ENCODE measurements at places on chromosomes 7 and 10. TPM values are rescaled to one million over a fixed set of nuclear protein-coding genes. Genes with fewer than 3 reads are reported as not detected.

DNA sequence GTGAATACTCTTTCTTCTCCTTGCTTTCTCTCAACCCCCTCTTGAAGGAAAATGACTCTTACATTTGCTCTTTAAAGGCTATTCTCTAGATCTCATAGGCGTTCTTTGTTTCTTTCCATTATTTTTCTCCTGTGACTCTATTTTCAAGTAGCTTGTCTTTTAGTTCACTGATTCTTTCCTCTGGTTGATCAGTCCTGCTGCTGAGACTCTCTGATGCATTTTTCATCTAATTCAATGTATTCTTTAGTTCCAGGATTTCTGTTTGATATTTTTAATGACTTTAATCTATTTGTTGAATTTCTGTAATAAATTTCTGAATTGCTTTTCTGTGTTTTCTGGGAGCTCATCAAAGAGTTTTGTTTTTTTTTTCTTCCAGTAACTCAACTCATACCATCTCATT lies 397.7 kb downstream of the CNTNAP2 start:
- no peak for DNase-seq

DNA sequence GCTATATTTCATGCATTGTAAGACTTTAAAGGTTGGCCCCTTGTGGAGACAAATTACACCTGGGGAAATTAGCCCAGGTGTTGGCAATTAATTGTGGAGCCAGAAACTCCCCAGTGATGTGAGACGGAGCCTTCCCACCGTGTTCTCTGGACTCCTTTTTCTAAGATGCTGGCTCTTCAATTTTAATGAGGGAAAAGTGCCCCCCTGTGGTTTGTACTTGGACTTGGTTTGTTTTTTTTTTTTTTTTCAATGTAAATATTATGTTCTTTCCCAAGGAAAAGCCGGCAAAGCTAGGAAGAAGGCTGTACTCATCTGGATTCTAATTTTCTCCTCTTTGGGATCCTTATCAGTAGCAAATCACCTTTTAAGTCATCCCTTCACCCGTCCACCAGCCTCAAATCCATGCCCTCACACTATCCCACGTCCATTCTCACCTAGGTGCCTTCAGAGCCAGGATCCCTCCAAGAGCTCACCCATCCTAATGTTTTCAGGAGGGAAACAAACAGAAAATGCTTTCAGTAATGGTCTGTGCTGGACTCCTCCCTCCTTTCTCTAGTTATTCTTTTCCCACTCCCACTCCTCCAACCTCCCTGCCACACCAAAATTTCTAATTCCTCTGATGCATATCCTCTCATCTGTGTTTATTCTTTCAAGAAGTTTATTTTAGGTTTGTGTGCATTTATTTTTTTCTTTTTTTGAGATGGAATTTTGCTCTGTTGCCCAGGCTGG lies 20.4 kb upstream of the ST8SIA6 start:
- no peak for DNase-seq

DNA sequence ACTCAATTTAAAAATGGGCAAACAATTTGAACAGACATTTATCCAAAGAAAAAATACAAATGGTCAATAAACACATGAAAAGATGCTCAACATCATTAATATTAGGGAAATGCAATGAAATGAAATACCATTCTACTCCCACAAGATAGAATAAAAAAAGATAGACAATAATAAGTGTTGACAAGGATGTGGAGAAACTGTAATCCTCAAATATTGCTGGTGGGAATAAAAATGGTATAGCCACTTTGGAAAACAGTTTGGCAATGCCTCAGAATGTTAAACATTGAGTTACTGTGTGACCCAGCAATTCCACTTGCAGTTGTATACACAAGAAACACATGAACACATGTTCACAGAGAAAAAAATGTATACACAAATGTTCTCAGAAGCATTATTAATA lies 197.6 kb downstream of the RELN start:
- DNase-seq = no peak

- no peak for DNase-seq
These were observed 157.6 kb upstream of the SEMA3E start for GRCh38 chr7:83806538-83806937.

GRCh38 chr7:75985009-75985517 lies 9.3 kb downstream of the TMEM120A start:
- no peak for DNase-seq

- DNase-seq = peak; percentile 54
These were observed 844 bp downstream of the NRF1 start for GRCh38 chr7:129612112-129613015.

DNA sequence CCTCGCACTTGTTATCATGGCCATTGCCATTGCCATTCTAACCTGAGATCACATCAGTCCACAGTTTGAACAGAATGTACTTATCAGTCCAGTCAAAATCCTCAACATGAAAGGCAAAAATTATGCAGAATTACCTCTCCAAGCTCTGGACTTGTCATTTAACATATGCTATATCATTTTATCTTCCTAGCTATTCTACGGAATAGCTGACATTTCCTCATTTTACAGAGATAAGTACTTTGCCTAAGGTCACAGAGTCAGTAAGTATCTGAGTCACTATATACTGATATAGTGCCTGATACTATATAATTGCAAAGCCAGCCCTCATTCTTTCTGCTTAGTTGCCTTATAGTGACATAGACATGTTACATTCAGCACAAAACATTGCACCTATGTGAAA lies 456.9 kb upstream of the GHITM start:
- DNase-seq = no peak

- no peak for DNase-seq
These were observed 283.7 kb downstream of the BMPER start for GRCh38 chr7:34189031-34189430.

GRCh38 chr7:122689346-122690109 lies 9.4 kb downstream of the RNF133 start:
- no peak for DNase-seq

DNA sequence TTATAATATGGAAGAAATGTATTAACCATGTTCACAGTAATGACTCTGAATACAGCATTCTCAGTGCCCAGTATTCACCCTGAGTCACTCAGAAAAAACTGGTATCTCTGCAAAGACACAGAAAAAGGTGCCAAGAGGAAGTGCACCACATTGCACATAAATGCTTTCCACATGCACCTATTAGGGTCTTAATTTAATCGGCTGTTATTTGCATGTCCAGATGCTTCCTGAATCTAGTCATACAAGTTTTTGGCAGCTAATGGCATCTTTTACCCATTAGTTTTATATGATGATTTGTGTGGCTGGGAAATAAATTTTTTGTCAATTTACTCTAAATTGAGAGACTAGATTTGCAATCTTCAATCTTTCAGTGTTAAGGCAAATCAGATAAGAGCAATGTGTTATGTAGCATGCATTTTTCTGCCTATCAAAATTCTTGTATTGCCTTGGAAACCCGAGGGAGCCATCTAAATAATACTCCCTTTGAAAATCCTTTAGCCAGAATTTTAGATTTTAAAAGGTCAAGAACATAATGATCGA lies 58.2 kb downstream of the ZNF680 start:
- no peak for DNase-seq

VAX1 gene
- polyA plus RNA-seq = not detected

PLPP4 gene
- polyA plus RNA-seq = not detected

CLRN3 gene
- not detected for polyA plus RNA-seq

ITGA8 gene
- polyA plus RNA-seq = 1.3 TPM

CPVL gene
- 5.5 TPM for polyA plus RNA-seq

Data from psoas muscle (tissue), 8 donors.